ENCODE measurements at places on chromosomes 2 and 18.
A peak's percentile ranks its signal among the peaks of the same experiment; 100 is the strongest.

- no peak for DNase-seq
These were observed 190.7 kb upstream of the CXCR4 start for GRCh38 chr2:136308611-136309010.

- peak; percentile 1 for DNase-seq
These were observed 163.6 kb upstream of the ZNF516 start for GRCh38 chr18:76658627-76659026.

DNA sequence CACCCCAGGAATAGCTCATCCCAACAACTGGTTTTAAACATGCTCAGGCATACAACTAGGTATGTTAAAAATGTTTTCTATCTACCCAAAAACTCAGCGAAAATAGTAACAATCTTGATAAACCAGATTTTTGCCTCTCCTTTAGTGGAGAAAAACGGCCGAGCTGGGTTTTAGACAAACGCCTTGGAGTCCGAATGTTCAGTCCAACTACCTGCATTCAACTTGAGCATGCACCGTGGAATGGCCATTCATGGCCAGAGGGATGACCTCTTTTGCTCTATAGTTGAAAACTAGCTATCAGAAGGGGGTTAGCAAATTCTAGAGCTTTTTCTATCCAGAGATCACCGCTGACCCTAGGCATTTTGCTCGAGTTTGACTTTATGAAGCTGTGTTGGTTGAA is 30.8 kb downstream of the PDIA6 start:
- DNase-seq, result no peak

DNA sequence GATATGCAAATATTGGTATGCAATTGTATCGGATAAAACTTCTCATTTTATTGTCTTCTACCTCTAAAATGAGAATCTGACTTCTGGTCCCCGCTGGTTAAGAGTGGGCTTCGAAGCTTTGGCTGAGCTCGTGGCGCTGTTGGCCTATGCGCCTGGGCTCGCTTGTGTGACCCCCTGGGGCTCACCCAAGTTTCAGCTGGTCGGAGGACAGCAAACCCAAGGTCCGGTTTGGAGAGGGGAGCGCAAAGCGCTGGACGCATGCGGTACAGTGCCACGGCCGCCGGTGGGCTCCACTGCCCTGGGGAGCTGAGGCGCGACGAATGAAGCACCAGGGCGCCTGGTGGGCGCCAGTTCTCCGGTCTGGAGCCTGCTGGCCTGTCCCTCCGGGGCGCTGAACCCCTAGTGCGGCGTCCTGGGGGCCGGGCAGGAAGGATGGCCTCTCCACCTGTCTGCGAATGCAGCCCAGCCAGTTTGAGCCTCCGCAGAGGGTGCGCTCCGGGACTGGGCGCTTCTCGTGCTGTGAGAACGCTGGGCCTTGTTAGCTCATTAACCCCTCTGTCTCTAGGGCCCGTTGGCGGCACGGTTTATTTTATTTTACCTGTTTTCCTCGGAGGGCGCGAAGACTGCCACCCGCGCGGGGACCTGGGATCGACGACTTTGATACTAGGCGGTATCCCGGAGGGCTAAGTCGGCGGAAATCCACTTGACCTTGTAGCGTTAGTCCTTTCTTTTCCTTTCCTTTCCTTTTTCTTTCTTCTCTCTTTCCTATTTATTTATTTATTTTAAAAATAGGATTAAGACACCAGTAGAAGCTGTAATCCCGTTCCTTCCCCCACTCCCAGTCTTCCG is 10.4 kb downstream of the MEIS1 start:
- no peak for DNase-seq

DNA sequence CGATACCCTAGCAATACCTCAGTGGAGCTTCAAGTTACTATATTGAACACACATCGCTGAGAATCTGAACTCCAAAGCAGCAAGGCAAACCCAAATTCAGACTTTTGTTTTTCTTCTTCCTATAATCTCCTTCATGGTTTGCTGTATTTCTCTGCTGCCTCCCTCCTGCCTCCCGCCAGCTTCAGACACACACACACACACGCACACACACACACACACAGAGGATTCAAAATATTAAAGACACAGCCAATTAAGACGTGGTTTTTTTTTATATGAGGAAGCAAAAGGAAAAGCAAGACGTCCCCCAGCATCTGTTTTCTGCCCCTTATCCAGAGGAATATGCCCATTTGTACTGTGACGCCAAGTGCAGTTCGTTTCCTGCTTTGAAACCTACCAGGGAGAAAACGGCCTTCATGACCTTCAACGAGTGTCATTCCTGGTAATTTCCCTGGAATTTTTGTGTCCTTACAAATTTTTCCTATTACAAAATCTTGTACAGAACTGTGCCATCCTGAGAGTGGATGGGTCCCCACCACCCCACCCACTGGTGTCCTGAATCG is 547.9 kb upstream of the ID2 start:
- no peak for DNase-seq

GRCh38 chr2:74332550-74333174 is 10.6 kb downstream of the SLC4A5 start:
- DNase-seq, result no peak

- no peak for DNase-seq
These were observed 156.7 kb downstream of the GALNT14 start for GRCh38 chr2:30981510-30981909.
